ENCODE measurements at places on chromosomes 6 and 20. TPM values are rescaled to one million over a fixed set of nuclear protein-coding genes. Genes with fewer than 3 reads are reported as not detected.

GRCh38 chr6:97049253-97050011 is 124.9 kb downstream of the KLHL32 start:
- no peak for DNase-seq

Gene PRSS16
- total RNA-seq: 20.2 TPM

DNA sequence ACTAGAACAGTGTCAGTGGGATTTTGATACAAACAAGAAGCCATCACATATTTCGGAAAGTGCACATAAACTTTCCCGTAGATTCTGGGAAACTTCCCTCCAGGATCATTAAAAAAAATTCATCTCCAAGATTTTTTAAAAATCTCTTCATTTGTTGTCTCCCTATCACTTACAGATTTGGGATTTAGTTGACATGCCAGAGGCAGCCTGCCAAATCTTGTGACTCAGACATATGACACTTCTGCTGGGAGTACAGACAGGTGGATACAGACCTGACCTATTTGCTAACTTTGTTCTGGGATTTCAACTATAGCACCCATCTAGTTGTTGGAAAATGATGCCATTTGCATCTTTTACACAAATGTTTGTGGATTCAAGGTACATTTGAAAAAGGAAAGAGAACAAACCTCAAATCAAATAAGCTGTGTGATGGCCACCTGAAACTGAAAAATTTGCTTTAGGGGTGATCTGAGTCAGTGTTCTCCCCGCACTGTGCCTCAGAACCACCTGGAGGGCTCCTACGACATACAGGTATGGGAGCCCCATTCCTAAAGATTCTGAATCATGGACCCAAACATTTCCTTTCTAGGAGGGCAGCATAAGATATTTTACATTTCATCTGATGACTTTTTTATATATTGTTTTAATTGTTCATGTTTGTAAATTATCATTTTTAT is 21.9 kb upstream of the CD2AP start:
- no peak for DNase-seq

GRCh38 chr6:130494729-130495128 is 128.9 kb downstream of the TMEM200A start:
- no peak for DNase-seq

Gene TP53TG5
- not detected for total RNA-seq

Gene STAU1
- total RNA-seq: 107 TPM

Gene EGFL8
- 9.2 TPM for total RNA-seq

Gene MAD2L1BP
- 34.1 TPM for total RNA-seq

Gene OR2H2
- total RNA-seq: not detected

- no peak for DNase-seq
These were observed 110.1 kb downstream of the IYD start for GRCh38 chr6:150478656-150479545.

GRCh38 chr6:169253337-169254238 is at the start of gene THBS2:
THBS2 (minus strand) TSS chr6:169253846; CDS start chr6:169250784, 3,062 bp downstream.
- no peak for DNase-seq

GRCh38 chr20:1866834-1867233 is 28.4 kb upstream of the SIRPA start:
- DNase-seq: no peak
